ENCODE measurements at places on chromosomes 1 and 21.

DNA sequence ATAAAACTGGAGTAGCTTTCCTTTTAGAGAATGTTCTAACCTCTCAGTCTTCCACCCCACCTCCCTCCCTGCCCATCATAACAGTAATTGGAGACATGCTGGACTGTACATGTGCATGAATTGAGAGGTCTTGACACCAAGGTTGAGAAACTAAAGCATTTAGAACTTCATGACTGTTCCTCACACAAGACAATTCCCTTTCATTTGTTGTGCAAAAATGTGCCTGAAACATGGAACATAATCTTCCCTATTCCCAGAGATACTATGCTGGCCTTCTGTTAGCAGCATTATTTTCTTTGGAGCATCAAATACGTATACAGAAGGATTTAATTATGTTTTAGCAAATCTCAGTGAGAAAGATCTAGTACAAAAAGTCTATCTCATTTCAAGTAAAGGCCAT, 97.5 kb upstream of the KCNE2 start:
- no peak for DNase-seq

GRCh38 chr1:221397141-221397540, 344.7 kb downstream of the DUSP10 start:
- DNase-seq, result no peak

- no peak for DNase-seq
These were observed 6.3 kb upstream of the GPR25 start for GRCh38 chr1:200866521-200866920.

DNA sequence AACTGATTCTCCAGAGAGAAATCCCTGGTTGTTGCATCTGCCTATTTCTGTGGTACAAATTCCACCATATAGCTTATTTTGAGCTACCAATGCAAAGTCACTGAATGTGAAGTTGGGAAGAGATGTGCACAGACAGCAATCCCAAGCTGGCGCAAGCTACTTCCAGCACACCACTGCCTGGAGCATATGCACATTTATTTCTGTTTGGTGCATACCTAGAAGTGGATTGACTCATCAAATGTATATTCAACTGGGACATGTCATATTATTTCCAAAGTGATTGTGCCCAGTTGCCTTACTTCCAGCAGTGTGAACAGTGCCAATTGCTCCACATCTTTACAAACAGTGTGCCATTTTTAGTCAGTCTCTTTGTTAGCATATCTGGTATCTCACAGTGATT, 58.2 kb upstream of the PLD5 start:
- no peak for DNase-seq

DNA sequence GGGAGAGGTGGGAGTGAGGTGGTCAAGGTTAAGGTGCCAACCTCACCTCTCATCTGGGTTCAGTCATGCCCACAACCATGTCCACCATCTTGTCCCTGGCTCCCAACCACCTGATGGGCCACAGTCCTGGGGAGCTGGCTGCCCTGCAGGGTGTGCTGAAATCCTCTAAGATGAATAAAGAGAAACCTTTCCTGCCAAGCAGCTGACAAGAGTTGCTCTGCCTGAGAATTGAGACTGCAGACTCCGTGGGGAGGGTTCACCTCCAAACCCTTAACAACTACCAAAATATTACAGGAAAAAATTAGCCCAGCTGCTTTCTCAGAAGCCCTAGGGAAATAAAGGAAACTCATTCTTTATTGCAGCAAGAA, 15.2 kb upstream of the FGR start:
- DNase-seq, result no peak

DNA sequence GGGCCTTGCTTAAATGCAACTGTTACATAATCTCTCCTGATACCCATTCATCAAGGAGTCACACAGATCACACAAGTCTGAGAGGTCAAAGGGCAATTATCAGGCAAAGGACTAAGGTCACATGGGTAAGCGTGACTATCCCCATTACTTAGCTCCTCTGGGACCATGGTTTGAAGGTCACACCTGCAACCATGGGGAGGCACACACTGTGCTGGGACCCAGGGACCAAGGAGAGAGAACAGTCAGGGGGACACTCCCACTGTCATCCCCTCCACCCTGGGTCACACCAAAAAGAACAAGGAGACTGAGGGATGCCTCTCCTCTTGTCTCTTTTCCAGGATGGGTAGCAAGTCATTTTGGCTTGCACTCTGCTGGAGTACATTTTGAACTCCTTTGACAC, 30.9 kb upstream of the CTBS start:
- DNase-seq, result no peak

DNA sequence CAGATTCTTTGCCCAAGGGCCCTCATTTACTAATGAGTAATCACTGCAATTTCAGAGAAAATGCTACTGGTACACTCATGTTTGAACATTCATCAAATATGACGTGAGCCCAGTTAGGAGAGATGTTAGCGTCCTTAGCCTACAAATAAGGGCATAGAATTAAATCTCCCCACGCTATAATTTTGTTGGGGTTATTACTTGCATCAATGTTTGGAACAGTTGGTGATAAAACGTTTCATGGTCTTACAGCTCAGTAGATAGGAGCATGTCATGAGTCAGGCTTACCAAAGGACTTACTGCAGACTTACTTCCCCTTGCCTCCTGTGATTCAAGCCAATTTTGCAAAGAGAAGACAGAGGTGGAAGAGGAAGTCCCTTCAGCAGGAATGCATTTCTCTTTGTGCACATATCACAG, 304.0 kb downstream of the KIF26B start:
- DNase-seq, result peak; percentile 59

GRCh38 chr1:156493154-156493631, 7.4 kb downstream of the MEF2D start:
- DNase-seq, result no peak

GRCh38 chr1:150560011-150560438, 10.8 kb downstream of the ADAMTSL4 start:
- peak; percentile 44 for DNase-seq

DNA sequence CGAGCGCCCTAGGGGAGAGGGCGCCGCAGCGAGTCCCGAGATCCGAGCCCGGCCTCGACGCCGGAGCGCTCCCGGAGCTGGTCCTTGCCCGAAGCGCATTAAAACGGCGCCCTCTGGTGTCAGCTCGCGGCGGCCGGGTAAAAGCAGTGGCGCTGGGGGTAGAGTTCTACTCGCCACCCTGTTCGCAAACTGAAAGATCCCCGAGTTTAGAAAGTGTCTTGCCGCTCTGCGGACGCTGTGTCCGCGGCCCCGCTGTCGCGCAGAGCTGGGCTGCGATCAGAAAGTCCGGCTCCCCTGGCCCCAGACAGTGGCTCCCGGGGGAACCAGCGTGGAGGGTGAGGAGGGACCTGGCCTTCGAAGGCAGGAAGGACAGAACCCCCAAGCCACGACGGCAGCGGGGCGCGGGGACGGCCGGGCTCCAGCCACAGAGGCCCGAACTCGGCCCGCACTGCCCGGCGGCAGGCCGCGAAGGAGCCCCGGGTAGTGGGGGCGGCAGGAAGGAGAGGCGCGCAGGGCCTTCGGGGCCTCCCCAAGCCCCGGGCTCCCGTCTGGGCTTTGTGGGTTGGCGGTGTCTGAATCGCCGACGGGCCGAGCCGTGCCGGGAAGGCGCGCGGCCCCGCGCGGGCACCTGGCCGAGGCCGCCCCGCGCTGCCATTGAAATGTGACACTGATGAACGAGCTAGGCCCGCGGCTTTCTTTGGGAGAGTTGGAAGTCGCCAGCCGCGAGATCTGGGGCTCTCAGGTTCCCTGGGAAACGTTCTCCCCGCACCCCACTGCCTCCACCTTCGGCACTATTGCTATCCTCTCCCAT, 39.1 kb upstream of the NFIA start:
- DNase-seq, result no peak

GRCh38 chr1:160291248-160292220, 6.6 kb upstream of the PEX19 start:
- DNase-seq, result peak; percentile 27

DNA sequence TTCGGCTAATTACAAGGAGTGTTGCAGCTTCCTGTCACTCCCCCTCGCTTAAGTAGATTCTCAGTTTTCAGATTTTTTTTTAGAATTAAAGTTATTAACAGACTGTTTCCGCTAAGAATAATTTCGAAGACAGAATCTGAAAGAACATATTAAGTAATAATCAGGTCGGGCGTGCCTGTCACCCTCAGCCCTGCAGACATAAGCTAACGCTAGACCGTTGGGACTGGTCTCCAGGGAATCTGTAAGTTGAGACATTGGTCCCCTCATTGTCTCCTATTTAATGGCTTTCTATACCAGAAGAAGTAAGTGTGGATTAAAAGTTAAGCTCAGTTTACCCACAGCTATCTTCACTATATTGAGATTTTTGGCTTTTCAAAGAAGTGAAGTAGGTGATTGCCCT, 14.5 kb downstream of the NMNAT1 start:
- no peak for DNase-seq

DNA sequence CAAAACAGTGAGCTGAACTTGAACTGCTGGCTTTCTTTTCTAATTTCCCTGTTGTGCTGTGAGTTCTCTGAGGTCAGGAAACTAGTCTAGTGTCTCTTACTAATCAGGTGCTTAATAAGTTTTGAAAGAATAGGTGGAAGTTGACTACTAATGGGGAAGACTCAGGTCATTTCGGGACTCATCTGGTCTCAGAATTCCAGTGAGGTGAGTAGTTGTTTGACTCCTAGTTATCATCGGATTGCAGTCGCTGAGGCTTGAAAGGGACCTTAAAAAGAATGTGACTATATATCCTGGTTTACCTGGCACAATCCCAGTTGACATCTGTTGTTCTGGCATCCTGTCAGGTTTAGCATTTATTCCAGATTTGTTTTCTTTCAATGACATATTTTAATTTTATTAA, 81.4 kb upstream of the SPAG17 start:
- DNase-seq, result no peak

DNA sequence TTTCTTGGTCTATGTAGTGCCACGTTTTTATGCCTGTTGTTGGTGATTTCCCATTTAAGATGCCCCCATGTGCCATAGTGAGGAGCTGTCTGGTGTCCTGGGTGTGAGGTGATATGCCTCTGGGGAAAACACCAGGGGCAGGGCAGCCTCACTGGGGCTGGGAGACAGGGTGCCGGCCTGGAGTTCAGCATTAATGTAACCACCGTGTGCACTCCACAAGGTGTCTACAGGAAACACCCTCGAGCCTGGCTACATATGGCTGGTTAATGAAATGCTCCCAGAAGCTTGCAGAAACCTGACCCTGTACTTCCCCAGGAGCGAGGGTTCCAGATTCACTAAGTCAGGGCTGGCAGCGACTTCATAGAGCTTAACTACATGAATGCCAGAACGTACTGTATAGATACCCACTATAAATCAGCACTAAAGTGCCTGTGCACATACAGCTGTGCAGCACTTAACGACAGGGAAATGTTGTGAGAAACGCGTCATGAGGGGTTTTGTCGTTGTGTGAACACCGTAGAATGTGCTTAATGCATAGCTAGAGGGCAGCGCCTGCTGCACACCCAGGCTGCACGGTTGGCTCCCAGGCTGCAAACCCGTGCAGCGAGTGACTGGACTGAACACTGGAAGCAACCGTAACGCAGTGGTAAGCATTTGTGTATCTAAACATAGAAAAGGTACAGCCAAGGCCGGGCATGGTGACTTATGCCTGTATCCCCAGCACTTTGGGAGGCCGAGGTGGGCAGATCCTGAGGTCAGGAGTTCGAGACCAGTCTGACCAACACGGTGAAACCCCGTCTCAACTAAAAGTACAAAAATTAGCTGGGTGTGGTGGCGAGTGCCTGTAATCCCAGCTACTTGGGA, 10.4 kb downstream of the TFF2 start:
- no peak for DNase-seq

DNA sequence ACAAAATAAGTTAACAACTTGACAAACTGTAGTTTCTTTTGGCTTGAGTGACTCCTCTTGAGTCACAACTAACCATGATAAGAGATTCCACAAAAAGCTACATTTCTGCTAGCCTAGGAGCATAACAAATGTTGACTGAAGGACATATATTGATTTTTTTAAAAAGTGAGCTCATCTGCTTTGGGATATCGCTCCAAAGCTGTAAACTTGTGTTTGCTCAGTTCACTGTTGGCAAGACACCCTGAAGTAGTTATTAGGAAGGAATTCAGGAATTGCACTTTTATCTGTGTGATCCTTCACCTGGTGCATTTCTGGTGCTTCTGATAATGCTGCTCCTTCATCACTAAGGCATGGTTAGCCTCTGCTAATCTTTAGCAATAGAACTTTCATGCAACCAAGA, 23.7 kb downstream of the RWDD3 start:
- no peak for DNase-seq

DNA sequence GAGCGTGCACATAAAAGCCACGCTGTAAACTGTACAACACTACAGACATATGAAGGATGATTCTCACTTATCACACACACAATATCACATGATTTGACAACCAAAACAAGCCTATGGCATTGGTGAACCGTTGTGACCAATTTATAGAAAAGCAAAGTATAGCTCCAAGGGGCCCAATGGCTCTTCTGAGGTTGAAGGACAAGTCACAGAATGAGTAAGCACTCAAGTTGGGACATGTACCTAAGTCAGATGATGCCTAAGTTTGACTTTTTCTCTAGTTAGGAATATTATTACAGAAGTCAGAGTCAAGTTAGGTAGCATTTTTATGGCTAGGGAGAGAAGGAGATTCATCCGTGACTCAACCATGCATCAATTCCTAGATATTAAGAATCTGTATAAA, 45.7 kb downstream of the PLPP3 start:
- DNase-seq, result no peak

GRCh38 chr1:231160895-231161666, 777 bp upstream of the TRIM67 start:
- no peak for DNase-seq

All from GDM1 (cell line).